ENCODE measurements at places on chromosomes 16 and 17.

DNA sequence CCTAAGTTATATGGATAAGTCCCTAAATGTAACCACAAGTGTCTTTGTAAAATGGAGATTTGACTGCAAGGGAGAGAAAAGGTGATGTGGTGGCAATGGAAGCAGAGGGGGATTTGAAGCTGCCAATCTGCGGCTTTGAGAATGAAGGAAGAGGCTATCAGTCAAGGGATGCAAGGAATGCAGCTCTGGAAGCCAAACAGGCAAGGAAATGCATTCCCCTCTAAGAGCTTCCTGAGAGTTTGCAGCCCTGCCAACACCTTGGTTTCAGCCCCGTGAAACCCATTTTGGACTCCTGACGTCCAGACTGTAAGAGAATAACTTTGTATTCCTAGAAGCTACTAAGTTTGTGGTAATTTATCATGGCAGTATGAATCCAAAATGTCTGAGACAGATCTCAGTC is 167.3 kb upstream of the MPHOSPH6 start:
- DNase-seq, result no peak

DNA sequence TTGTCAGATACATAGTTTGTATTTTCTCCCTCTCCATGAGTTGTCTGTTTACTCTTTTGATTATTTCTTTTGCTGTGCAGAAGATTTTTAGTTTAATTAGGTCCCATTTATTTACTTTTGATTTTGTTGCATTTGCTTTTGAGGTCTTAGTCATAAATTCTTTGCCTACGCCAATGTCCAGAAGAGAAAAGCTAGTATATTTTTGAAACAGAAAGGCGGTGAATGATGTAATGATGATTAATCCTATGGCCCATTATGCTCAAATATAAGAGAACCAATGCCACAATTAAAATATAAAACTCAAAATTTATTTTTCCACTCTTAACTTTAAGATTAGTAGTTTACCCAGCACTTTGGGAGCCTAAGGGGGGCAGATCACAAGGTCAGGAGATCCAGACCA is 59.8 kb upstream of the SMIM36 start:
- peak; percentile 61 for DNase-seq

- DNase-seq, result peak; percentile 65
These were observed 95.7 kb downstream of the ABCC6 start for GRCh38 chr16:16127469-16128116.

- no peak for DNase-seq
These were observed 8.0 kb upstream of the WFDC1 start for GRCh38 chr16:84286578-84287240.

DNA sequence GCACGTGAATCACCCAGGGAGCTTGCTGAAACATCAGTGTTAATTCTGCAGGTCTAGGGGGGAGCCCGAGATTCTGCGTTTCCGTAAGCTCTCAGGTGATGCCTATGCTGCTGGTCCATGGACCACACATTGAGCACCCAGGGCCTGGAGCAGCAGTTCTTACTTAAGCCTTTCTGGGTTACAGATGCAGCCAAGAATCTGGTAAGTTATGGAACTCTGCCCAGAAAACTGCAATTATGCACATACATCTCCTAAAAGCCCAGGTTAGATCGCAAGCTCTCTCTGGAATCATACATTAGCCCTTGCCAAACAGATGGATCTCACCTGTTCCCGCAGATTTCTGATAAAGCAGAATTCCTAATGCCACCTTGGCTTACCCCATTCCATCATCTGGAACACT is 265.9 kb upstream of the SALL1 start:
- peak; percentile 50 for DNase-seq

- DNase-seq, result no peak
These were observed 95.0 kb upstream of the PSMD7 start for GRCh38 chr16:74201576-74201975.

DNA sequence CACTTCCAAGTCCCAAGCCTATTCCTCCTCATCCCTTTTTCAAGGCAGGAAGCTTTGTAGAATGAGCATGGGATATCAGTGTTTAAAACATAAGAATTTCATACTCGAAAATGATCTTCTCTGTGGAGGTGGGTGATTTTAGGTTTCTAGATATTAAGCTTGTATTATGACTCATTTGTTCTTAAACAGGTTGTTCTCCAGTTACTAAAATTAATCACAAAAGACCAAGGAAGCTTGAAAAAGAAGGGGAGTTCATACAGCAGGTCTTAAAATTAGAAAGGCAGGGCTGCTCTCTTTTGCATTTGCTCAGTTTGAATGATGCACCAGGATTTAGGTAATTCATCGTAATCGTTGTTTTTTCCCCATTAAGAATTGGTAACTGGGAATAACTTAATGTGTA is 208.7 kb downstream of the PRKCA start:
- peak; percentile 23 for DNase-seq

DNA sequence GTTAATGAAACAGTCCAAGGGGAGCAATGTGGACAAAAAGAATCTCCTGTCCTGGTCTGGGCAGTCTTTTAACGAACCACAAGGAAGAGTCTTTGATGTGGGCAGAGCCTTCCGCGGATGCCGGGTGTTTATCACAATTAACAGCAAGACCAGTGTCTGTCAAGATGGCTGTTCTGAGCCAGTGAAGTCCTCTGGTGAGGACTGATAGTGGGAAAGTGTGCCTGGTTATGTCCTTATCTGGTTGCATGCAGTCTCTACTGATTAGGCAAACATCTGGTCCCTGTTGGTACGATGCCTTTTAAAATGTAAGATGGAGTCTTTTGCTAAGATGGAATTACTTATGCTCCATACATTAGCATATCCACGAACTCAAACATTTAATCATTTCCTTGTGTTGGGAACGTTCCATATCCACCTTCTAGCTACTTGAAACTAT is 88.5 kb downstream of the ZNF18 start:
- DNase-seq, result no peak

GRCh38 chr17:19296786-19297778 is 59.9 kb downstream of the EPN2 start:
- no peak for DNase-seq

DNA sequence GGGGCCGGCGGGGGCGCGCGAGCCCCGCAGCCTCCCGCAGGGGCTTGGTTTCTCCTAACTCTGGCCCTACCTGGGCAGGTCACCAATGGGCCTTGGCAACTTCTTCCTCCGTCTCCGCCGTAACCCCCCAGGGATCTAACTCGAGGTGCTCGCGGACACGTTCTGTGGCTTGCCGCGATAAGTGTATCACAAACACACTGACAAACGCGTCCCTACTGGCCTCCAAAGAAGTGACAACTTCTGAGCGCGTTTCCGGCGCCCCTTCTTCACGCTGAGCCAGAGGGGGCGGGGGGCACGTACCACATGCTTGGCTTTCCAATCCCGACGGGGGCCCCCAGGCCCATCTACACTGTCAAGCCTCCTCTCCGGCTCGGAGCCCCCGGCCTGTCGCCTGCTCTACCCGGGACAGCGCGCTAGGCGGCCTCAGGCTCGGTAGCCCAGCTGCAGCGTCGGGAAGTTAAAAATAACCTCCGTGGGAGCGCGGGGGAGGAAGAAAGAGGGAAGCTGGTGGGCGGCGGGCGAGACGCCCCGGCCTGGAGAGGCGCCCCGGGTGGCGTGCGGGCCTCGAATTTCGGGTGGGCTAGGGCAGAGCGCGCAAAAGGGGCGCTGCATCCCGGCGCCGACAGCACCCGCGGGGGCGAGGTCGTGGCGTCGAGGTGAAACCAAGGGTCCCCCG is 725 bp upstream of the SPHK1 start:
- peak; percentile 59 for DNase-seq

GRCh38 chr17:36856903-36857381 is 80.3 kb upstream of the LHX1 start:
- DNase-seq, result no peak

GRCh38 chr16:27598931-27599565 is 49.1 kb downstream of the KATNIP start:
- no peak for DNase-seq

GRCh38 chr17:26774291-26775218 is 519.4 kb upstream of the WSB1 start:
- no peak for DNase-seq

DNA sequence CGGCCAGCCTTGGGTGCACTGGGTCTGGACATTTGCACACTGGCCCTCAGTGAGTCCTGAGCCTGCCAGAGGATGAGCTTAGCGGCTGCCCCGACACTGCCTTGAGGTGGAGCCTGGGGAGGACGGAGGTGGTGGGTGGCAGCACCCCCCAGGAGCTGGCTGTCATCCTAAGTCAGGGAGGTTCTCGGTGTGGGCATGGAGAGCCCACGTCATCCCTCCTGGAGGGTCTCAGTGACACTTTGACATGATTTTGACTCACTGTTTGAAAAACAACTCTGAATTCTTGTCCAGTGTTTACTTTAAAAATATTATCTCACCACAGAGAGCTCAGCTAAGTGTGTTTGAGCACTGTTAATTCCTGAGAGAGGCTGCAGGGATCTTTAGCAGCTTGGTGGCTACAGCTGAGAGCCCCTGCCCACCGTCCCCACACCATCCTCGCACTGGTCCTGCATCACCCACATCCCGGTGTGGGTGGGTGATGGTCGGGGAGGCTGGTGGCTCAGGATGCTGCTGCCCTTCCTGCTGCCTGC is 63.1 kb downstream of the BANP start:
- peak; percentile 45 for DNase-seq

- DNase-seq, result no peak
These were observed 25.4 kb downstream of the MXRA7 start for GRCh38 chr17:76685366-76685765.

DNA sequence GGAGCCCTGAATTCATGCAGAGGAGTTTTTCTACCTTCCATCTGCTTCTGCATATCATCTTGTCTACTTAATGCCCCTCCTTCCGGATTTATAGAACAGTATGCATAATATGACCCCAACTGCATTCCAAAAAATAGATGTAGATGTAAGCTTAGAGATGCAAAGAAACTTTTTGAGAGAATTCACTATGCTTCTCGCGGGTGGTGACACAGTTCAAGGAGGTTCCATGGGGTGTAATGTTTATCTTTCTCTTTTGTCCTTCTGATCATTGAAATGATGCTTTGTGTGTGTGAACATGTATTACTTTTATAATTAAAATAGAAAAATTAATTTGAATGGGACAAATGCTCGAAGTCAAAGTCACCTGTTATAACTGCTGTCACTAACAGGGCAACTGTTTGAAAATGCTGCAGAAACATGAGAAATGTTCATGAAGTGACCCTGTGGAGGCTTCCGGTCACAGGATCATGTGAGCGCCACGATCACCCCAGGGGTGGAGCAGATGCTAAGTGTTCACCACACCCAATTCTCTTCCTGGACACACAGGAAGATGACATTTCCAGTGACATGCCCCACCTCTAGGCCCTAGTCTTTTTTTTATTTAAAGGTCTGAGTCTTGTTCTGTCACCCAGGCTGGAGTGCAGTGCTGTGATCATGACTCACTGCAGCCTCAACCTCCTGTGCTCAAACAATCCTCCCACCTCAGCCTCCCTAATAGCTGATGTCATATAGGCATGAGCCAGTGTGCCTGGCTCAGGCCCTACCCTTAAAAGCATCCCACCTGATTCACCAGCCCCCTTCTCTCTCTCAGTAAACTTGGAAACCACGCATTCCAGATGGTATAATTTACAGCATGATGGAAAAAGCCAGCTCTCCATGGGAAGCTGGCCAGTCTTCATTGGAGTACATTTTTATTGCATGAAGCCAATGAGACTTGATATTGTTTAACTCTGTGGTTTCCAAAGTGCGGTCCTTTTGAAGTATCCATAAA is 21.0 kb upstream of the AGRP start:
- no peak for DNase-seq

Data from iris pigment epithelial cell (primary cell).